Fibroblast of skin of left biceps (primary cell): ENCODE measurements at places on chromosomes 7 and 10.

DNA sequence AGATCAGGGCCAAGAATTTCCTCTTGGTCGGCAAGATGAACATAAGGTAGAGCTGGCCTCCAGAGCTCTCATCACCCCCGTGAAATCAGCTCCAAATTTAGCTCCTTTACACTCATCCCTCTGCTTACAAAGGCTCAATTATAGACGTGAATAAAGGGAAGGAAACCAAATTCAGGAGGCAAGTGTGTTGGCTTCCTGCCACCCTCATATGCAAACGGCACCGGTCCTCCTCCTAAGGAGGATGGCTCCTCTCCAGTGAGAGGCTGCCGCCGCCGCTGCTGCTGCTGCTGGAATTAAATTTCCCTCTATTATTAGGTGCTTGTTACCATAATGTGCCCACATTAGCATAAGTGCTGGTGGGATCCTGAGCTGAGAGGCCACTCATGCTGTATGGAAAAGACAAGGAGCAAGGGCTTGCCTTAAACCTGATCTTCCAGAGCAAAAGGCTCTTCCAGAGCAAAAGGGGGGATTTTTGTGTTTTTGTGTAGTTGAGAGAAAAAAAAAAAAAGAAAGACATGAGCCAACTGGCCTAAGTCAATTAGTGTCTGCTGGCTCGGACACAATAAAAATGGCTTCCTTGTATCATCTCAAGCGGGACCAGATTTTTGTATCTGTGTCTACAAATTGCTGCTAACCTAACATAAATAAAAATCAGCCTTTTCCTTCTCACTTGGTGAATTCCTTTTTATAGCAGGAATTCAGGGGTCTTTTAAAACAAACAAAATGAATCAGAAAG is 68.4 kb downstream of the CDHR3 start:
- DNase-seq = no peak

GRCh38 chr10:114635101-114635500 is 23.0 kb downstream of the ABLIM1 start:
- no peak for DNase-seq

GRCh38 chr10:127715249-127715648 is 21.7 kb upstream of the FOXI2 start:
- no peak for DNase-seq

DNA sequence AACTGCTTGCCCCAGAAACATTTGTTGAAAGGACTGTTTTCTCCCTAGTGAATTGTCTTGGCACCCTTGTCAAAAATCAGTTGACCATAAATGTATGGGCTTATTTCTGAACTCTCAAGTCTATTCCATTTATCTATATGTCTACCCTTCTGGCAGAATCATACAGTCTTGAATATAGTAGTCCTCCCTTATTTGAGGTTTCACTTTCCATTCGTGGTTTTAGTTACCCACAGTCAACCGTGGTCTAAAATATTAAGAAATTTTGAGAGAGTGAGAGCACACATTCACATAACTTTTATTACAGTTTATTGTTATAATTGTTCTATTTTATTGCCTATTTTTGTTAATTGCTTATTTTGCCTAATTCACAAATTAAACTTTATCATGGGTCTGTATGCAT is 17.4 kb upstream of the CEP41 start:
- no peak for DNase-seq

DNA sequence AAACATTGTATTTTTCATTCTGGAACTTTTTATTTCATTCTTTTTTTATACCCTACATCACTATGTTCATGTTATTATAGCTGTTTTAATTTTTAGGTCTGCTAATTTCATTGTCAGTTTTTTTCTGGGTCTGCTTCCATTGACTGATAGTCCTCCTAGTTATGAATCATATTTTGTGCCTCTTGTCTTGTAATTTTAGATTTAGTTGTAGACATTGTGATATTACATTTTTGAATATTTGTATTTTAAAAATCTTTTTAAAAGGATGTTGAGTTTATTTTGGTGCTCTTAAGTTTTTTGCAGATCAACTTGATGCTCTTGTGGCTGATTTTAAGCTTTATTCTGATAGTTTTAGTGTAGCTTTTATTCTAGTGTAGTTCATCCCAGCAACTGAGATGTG is 57.6 kb downstream of the BTRC start:
- DNase-seq = no peak

DNA sequence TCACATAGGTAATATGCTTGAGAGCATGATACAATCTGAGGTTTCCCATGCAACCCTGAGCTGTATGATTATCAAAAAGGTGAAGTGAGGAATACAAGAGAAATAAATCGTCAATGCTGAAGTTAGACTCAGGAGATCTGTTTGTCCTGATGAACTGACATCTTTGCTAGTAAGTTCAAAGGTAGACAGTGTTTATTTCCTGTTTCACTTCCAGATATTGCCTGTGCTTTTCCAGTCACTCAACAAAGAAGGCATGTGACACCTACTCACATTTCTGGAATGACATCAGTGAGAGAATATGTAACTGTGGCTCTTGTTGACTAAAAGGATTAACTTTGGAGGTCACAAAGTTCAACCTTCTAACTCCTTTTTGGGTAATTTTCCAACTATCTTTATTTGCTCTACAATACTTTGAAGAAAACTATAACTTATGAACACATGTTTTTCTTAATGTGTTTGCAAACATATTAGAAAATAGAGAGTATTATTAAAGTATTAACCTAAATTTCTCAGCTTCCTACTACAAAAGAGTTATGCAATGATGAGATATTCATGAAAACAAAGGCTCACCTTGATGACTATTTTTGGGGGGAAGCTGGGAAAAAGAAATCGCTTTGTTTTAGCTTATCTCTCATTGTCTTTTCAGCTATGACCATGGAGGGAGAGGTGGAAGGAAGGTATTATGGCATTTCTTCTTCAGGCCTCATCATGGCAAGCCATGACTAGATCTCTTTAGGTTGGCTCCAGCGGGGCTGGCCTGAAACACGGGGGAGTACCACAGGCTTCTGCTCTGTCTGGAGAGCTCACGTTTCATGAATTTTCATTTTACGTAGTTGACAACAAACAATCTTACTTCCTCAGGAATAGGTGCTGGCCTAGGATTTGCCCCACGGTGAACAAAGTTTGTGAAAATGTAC is 214.7 kb upstream of the SLC26A5 start:
- no peak for DNase-seq

DNA sequence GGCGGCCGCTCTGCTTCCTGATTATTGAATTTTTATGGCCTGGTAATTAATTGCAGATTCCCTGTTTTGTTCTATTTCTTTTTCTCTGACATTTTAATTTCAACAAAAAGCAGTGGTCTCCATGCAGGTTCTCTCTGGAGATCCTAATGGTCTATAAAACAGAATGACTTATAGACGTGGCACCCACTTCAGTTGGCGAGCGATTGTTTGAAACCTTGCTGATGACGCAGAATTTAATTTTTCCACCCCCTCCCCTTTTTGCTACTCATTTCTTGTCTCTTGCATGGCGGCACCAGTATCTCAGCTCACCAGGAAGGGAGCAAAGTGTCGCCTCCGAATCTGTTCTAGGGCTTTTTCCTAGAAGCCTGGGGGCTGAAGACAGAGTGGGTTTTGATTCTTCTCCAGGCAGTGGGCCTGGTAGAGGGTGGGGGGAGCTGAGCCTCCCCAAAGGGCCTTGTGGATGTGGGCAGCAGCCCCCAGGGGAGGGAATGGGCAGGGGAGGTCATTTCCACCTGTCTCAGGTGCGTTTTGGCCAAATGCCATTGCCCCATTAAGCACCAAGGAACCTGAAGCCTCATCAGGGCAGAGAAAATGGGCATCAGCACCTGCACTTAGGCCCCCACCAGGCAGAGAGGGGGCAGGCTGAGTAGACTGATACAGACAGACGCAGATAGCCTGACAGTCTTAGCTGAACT is 3.5 kb upstream of the COMTD1 start:
- DNase-seq = no peak

DNA sequence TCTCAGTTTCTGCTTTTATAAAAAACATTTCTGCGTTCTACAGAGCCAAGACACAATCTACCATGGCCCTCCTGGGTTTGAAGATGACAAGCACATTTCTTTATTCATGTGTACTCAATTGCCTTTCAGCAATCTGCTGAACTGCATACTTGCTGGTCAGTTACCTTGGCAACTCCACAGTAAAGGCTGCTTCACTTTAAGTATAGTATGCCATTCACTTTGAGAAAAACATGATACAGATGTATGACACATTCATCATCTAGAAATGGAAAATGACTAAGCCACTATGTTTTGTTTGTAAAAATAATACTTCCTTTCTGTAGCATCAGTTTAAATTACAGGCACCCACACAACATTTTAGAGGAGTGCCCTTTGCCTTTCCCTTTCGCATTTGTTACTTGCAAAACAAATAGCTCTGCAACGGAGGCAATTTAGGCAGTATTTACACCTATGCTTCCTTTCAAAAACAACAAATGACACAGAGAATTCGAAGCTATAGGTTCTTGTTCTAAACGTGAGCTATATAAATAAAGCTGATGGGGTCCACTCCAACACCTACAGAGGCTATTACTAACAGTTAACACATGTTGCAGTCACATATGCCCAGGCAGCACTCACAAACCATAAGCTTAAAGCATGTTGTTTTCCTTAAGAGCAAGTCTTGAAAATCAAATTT is 23.5 kb downstream of the SGCE start:
- peak; percentile 61 for DNase-seq

DNA sequence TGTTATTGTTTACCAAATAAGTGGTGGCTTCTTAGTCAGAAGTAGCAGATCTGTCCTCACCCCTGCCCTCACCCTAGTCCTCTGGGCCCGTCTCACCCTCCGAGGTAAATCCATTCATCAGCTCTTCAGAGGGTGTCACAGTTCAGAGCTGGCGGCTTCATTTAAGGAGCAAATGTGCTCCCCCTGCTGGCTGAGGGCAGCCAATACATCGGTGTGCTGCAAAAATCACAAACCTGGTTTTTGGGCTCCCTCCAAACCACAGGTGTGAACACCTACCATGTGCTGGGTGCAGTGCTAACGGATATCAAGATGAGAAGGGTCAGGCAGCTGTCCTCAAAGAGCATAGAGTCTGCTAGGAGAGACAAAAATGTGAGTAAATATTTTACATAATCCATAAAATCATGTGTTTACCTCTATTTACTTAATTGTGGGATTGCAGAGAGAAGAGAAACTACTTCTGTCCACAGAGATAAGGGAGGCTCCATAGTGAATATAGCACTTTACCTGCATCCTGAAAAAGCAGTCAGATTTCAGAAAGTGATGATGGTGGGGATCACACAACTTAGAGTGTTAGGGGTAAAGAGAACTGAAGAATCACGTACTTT is 15.5 kb upstream of the CRTAC1 start:
- no peak for DNase-seq

DNA sequence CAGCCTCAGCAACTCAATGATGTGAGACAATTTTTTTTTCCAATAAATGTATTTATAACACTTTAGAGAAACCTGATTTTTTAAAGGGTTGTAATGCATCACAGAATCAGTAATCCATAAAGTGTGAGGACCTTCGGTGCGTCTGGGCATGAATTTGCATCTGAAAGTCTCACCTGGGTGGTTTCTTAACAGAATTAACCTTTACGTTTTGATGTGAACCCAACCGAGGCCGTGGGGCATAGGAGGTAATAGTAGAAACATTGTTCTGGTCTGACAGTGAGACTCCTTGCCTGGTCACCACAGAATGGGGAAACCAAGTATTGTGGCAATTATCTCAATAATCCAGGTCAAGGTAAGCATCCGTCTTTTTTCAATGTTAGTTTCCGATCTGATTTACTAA is 114.6 kb downstream of the PRKCQ start:
- no peak for DNase-seq

DNA sequence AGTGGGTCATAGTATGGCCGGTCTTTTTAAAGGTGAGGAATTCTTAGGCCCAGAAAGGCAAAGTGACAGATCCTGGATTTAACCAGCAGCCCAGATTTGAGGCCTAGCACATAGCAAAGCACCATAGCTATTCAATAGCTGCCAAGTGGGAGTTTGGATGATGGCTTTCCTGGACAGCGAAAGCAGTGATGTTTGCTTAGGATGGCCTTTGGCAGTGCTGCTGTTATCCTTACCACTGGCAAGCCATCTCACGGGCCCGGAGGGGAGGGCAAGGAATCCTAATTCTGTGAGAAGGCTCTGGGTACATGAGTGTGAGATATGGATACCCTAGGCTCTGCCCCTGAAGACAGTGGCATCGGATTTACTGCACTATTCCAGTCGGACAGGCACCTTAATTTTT is 50.4 kb downstream of the TCF7L2 start:
- no peak for DNase-seq

DNA sequence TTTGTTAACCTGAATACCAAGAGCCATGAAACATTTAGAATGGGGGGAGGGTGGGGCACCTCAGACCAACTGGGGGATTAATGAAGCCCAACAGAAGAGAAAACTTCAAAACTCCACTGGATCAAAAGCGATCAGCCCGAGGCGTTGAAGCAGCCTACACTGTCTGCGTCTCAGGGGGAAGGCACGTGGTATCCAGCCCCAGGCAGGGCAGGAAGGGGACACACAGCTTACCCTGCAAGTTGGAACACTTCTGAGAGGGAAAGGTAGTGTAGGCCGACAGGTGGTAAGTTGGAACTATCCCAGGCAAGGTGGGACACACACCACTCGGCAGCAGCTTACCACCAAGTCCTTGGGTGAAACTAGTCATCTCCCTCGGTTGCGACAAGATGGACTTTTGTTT is 102.9 kb downstream of the TAX1BP1 start:
- DNase-seq = no peak

- DNase-seq = no peak
Measured at GRCh38 chr10:69268761-69269416, 9.4 kb upstream of the HK1 start.

DNA sequence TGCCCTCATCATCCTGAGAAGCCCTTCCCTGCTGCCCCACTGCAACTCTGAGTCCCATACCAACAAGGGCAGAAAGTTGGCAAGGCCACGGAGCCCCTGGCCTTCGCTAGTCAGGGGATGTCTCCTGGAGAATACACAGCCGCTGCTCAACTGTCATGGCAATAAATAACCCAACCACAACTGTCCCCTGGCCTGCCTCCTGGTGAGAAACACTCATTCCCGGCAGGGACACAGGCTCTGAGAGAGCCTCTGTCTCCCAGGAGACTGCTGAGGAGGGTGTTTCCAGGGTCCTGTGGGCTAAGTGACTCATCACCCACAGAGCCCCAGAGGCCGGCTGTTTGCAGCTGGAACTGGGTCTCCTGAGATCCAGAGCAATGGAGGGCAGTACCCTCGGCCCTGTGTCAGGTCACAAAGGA is 354.1 kb downstream of the TNS3 start:
- no peak for DNase-seq

- no peak for DNase-seq
Measured at GRCh38 chr10:48501226-48501625, 103.6 kb downstream of the ARHGAP22 start.

- no peak for DNase-seq
Measured at GRCh38 chr7:102841290-102841689, 71.5 kb upstream of the LRRC17 start.

GRCh38 chr7:141838581-141838980 is 2.7 kb downstream of the PRSS37 start:
- DNase-seq = no peak

- DNase-seq = peak; percentile 9
Measured at GRCh38 chr7:30433082-30433481, 45.5 kb downstream of the NOD1 start.

GRCh38 chr7:124255041-124255655 is 222.3 kb upstream of the TMEM229A start:
- no peak for DNase-seq
